Left hindlimb (tissue), 1 donor: ENCODE measurements at places on chromosomes 4 and X.

GRCh38 chr4:81754169-81754568 lies 282.5 kb upstream of the RASGEF1B start:
- no peak for DNase-seq

DNA sequence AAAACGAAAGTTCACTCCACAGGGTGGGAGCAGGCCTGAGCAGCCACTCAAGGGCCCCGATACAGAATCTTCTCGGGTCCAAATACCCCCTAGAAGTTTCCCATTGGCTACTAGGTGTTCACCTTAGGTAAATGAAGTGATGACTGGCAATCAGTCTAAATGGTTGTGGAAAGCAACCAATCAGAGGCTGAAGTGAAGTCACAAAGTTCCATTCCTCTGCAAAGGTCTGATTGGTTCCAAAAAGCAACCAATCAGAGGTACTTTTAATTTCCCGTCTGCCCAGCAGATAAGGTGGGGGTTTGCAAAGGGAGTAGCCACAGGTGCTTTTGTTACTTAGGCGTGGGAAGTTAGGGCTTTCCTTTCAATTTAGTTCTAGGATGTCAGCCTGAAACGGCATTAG lies 58.2 kb upstream of the NKAP start:
- DNase-seq = no peak

GRCh38 chr4:98546910-98547594 lies 111.4 kb downstream of the TSPAN5 start:
- DNase-seq = peak; percentile 60

GRCh38 chr4:128286474-128287058 lies 1.0 kb downstream of the PGRMC2 start:
- DNase-seq = no peak

GRCh38 chr4:142351958-142352357 lies 494.1 kb downstream of the INPP4B start:
- peak; percentile 37 for DNase-seq

DNA sequence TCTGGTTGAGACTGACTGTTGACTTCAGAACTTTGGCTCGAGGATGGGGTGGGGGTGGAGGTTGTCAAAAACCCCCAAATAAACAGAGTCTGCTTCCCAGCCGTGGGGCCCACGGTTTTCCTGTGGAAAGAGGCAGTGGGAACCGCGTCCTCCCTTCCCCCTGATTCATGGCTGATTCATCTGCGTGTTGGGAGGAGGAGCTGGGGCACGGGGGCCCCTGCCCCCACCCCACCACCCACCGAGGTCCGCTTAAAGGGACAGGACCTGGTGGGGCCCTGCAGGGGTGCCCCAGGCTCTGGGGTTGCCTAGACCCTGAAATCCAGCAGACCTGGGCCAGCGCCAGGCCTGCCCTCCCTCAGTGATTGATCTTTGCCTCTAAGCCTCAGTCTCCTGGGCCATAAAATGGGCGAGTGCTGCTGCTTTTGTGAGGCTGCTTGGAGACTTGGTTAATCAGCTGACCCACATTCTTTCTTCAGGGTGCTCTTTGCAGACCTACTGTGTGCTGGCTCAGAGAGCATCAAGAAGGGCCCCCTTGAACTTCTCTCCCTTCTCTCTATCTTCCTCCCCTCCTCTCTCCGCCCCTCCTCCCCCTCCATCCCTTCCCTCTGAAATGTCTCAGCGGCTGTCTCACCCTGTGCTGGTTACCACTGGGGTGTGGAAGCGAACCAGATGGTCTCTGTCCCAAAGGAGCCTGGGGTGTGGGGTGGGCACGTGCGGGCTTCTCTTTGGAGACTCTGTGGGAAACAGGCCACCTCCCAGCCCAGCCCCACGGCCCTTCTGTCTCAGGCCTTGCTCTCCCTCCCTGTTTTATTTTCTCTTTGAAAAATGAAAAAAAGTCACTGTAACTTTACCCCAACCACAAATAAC lies 9.1 kb downstream of the HTRA3 start:
- DNase-seq = peak; percentile 87

DNA sequence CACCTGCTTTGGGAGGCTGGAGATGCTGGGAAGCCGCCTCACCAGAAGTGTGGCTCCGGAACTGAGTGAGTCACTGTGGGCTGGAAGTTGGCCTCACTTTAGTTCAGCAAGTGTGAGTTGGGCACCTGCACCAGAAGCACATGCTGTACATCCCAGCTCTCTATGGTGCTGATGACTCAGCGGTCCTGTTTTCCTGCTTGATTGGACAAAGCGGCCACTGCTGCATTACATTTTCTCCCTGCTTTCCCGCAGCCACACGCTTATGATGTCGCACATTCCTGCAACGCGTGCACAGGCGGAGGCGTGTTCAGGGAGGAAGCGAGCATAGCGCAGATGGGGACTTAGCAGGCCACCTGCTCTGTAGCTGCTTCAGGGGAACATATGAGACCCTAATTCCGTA lies 26.7 kb upstream of the CLDN34 start:
- no peak for DNase-seq

DNA sequence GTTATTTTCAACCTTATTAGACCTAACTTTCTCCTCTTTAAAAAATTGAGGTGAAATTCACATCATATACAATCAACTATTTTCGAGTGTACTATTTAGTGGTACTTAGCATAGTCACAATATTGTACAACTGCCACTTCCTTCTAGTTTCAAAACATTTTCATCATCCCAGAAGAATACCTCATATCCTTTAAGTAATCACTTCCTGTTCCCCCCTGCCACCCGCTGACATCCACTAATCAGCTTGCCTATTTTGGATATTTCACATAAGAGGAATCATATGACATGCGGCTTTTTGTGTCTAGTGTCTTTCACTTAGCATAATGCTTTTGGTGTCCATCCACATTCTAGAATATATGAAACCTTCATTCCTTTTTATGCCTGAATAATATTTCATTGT lies 10.0 kb upstream of the PPA2 start:
- DNase-seq = no peak

- DNase-seq = no peak
These were observed 39.5 kb downstream of the NSD2 start for GRCh38 chr4:1910643-1911042.

DNA sequence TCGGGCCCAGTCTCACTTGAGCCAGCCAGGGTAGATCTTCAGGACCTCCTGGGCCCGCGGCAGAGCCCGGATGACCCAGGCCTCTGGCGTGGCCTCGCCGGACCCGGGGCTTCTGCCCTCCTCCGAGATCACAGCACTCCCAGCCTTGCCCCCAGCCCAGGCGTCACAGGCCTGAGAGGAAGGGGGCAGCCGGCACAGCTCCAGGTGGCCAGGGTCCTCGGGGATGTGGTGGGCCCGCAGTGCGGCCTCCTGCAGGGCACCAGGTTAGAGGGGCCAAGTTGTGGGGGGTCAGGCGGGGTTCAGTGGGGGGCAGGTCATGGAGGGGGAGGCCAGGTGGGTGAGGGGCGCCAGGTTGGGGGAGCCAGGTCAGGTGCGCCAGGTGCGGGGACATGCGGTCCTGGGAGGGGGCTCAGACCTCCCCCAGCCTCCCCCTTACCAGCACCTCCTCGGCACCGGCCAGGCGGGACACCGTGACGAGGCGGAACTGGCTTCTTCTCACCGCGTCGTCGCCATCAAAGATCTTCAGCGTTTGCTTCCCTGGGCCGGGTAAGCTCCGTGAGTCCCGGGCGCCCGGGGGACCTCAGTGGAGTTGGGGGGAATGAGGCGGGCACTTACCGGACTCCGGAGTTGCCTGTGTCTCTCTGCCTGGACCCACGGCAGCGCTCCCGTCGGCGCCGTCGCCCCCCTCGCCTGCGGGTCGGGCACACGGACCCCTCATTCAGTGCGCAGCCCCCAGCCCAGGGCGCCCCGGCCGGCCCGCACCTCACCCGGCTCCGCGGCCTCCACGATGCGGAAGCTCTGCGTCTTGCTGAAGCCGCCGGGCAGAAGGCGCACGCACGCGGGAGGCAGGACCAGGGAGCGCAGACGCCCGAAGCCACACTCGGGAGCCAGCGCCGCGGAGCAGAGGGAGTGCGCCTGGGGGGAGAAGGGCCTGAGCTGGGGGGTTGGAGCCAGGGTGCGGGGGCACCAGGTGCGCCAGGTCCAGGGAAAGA lies 6.0 kb downstream of the DGKQ start:
- DNase-seq = no peak

DNA sequence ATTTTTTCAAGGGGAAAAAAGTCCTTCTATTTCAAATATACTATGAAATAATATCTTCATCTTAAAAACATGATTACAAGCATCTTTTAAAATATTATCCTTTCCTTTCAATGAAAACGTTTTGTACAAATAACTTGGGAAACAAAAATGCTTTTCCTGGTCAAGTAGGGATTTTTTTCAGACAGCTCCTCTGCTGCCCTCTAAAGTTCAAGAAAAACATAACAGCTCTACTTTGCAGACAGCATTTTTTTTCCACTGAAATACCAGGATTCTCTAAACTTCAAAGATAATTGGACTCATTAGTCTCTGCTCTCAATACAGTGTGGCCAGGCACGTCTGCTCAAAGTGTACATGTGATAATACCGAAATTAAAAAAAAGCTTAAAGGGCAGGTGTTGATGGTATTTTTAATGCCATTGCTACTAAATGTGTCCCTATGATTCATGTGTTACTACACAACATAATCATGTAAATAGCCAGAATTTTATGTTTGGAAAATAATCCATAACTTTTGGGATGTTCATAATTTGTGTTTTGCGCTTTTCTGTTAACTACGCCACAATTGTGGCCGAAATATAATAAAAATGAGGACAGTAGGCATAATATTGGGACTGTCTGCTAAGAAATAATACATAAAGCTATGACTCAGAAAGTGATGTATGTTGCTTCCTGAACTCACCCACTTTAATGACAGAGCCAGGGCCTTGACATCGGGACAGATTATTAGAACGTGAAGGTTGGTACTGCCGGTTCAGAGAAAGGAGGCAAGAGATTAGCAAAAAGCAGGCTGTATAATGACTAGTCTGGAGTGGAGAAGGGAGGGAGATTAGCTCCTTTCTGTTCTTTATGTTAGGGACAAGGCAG lies 478.9 kb downstream of the KCNIP4 start:
- no peak for DNase-seq

GRCh38 chrX:49999087-49999486 lies 76.7 kb downstream of the CLCN5 start:
- DNase-seq = no peak

DNA sequence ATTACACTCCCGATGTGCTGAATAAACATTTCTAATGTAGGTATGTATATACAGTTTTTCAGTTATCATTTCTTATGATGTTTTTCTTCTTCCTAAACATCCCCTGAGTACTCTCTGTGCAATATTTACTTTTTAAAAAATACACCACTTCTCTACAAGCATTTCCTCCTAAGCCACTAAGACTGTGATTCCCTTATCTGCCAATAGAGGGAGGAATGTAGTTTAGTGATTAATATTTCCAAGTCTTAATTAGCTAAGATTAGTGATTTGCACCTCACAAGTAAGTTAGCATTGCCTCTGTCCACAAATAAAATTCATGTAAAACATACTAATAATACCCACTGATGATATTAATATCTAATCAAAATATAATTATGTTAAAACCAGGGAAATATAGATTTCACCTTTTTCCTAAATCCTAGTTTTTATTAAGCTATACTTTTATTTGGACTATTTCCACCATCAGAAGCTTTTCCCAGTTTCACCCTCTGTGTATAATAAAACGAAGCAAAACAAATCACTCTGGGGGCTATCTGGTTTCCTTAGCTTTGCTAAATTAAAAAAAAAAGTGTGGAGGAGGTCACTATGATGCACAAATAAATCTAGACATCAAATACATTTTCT lies 909.1 kb downstream of the FAT4 start:
- no peak for DNase-seq

GRCh38 chr4:36493251-36493650 lies 211.8 kb downstream of the DTHD1 start:
- no peak for DNase-seq

- DNase-seq = no peak
These were observed 14.3 kb downstream of the SGMS2 start for GRCh38 chr4:107838861-107839565.

DNA sequence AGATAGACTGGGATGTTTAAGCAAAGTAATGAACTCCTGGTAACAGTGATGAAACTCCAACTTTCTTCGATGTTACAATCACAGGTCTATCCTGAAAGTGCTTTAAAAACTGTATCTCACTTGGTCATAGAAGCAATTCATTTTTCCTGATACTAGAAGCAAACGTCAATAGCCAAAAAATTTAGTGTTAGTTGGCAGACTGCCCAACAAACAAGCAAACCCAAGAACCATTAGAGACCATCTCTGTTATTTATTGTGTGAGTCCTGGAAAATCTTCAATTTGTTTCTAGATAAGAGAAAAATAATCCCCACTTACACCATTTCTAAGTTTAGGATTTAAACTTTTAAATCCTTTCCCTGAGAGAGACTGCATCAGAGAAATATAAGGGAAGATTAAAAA lies 553.9 kb downstream of the INPP4B start:
- DNase-seq = no peak

GRCh38 chrX:46572340-46572936 lies 1.1 kb upstream of the CHST7 start:
- DNase-seq = no peak

GRCh38 chr4:86592553-86593249 lies 1.4 kb upstream of the PTPN13 start:
- DNase-seq = no peak

- peak; percentile 76 for DNase-seq
These were observed 2.2 kb downstream of the SLIT2 start for GRCh38 chr4:20253735-20254409.

- DNase-seq = no peak
These were observed 394.1 kb downstream of the KCNIP4 start for GRCh38 chr4:21554500-21554899.

- no peak for DNase-seq
These were observed 17.1 kb upstream of the ADRA2C start for GRCh38 chr4:3749081-3749480.

DNA sequence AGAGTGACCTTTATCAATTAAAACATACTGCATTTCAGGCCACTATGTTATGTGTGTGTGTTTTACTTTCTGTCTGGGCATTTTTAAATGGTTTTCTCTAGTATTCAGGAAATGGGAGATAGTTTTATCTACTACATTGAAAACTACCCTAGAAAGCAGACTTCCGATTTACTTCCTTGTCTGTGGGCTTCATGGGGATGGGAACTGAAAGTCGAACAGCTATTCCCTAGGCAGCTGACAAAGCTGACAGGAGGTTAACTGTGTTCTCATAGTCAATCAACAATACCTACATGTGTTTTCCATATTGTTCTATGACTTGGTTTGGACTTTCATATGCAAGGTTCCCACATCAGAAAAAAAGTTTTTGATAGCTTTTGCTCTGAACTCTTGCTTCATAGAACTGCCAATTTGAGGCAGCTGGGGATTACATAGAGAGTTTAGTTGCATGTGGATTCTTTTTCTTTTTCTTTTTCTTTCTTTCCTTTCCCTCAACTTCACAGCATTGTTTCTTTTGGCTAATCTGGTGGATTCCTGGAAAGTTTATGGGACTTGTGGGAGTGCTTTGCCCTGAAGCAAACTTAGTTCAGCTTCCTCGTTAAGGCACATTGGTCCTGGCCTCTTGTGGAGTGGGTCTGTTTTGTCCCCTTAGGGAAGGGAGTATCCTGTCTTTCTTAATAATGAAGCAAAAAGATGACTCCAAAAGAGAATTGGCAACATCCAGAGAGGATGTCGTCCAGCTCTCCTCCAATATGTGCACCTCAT lies 327.1 kb upstream of the GIMD1 start:
- peak; percentile 45 for DNase-seq
